ENCODE measurements at places on chromosomes 4 and X.

GRCh38 chr4:5199912-5200311, 148.6 kb downstream of the STK32B start:
- no peak for DNase-seq

- DNase-seq = no peak
These were observed 323.0 kb downstream of the HNRNPD start for GRCh38 chr4:82050796-82051195.

- DNase-seq = no peak
These were observed 590.0 kb downstream of the FSTL5 start for GRCh38 chr4:161573836-161574235.

- DNase-seq = no peak
These were observed 70.9 kb upstream of the FAM9C start for GRCh38 chrX:13115146-13115855.

DNA sequence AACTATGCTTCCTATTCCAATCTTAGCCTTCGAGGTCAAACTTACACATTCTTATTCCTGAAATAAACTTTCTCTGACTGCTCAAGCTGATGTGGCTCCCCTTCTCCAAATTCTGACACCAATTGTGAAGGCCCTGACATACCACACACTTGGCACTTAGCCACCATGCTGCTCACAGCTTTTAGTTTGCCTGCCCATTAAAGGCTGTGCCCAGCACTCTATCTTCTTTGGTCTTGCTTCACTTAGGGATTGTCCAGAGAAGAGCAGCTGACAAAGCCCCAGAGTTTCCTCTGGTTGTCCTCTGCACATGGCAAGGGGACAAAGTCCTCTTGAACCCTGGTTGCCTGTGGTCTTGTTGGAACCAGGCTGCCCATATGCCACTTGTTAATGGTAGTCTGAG, 126.1 kb downstream of the ARHGEF9 start:
- DNase-seq = peak; percentile 18

GRCh38 chr4:1379351-1379781, 26.9 kb downstream of the NKX1-1 start:
- no peak for DNase-seq

DNA sequence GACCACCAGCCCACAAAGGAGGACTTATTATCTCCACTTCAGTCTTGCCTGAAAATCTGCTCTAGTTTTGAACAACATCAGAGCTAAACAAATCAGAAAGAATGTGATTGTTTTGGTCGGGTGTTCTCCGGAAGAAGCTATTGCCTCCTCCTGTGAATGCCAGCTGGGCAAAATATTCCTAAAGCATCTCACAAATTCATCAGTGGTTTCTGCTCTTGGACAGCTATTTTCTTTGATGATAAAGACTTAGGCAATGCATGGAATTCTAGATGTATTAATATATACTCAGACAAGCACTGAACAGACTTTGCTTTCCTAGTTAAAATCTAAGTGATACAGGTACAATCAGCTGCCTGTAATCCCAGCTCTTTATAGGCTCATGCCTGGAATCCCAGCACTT, 71.8 kb downstream of the ASMT start:
- no peak for DNase-seq

- DNase-seq = no peak
These were observed 19.1 kb upstream of the PRRG3 start for GRCh38 chrX:151676196-151676595.

DNA sequence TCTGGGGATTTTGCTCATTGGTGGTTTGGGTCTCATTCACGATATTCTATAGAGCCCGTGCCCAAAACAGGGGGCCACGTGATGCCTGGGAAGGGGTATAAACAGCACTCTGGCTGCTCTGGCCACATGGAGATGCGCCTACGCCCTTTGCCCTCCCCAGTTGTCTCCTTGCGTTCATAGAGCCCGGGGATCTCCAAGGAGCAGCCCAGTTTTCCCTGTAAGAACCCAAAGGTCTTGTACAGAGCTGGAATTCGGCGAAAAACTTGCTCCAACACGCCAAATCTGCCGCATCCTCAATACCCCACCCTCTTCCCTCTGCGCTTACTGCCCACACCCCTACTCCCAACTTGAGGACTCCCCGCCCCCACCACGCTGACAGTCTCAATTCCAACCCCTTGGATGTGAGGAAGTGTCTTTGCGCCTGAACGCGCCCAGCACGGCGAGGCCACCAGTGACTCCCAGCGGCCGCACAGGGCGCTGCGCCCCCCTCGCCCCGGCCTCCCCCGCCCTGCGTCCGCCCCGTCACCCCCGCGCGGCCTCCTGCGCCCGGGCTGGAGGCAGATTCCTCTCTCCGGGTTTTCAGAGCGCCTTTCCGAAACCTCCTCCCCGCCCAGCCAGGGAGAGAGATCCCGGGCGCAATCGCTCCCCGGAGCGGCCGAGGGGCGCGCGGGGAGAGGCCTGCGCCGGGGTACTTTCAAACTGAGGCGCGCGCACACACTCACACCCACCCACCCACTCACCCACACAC, at the start of gene NHS:
TSS of gene NHS (plus strand) at position 582 of the 748 bp plus-strand sequence. CDS start 558 bp downstream, outside the sequence.
- peak; percentile 36 for DNase-seq

GRCh38 chrX:24243188-24243587, 70.7 kb downstream of the SUPT20HL2 start:
- no peak for DNase-seq

- DNase-seq = no peak
These were observed 120.1 kb downstream of the AFF1 start for GRCh38 chr4:87054900-87055299.

- no peak for DNase-seq
These were observed 25.9 kb upstream of the FGFR3 start for GRCh38 chr4:1767061-1767769.

DNA sequence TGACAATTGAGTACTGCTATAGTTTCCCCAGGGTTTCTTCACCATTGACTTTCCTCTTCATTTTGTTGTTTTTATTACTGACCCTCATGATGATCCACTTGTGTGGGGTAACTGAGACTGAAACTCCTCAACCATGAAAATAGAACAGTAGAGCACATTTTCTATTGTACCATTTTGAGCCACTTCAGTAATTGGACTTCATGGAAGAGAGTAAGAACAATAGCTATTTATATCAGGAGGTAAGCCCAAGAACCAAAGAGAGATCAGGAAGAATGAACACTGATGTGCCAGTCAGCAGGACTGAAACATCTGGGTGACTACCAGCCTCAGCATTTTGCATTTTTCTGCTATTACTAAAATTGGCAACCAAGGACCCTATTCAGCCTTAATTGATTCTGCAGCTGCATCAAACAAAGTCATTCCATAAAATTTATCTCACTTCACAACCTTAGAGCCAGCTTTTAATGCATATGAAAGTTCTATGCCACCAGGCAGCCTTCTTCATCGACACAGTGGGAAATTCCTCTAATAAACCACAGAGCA, 151.4 kb downstream of the BANK1 start:
- DNase-seq = no peak

GRCh38 chrX:130419263-130419662, 17.5 kb downstream of the RBMX2 start:
- DNase-seq = no peak

DNA sequence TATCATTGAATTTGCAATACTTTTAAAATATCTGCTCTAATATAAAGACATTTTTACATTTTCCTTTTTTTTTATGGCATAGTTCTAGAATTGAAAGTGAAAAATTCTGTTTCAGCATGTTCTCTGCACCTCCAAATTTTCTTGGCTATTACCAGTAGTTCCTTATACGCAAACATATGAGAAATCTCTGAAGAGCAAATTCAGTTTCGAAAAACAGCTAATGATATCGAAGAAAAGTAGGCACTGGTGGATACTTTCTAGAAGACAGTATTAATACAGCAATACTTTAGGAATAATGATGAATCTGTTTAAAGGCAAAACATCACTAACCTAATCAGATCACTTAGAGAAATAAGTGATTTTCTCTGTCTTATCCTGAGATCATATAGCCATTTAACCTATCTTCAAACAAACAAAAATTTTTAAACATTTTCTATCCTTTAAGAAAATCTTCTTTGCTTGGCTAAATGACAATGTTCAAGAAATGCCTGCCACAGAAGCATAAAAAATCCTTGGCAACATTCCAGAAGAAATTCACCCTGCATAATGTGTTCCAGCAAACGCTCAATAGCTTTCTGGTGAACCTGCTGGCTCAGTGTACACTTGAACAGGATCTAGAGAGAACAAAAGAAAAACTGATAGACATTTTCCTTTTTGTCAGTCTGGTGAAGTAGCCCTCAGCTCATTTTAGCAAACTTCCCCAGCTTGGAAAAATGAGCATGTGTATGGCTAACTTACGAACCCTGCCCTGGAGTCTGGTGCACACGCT, 51.2 kb upstream of the KLF3 start:
- no peak for DNase-seq

DNA sequence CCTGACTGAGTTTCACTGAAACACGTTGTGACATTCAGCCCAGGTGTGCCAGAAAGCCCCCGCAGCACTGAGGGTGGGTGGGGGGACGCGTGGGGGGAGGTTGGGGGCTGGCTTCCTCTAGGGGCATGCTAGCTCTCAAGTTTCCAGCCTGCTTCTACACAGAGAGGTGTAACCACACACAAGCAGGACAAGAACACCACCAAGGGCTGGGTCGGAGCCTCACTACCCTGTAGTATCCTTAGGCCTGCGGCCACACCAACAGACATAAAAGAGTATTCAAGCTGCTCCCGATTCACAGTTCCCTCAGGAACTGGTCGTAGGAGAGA, 1.8 kb downstream of the USP46 start:
- DNase-seq = no peak

DNA sequence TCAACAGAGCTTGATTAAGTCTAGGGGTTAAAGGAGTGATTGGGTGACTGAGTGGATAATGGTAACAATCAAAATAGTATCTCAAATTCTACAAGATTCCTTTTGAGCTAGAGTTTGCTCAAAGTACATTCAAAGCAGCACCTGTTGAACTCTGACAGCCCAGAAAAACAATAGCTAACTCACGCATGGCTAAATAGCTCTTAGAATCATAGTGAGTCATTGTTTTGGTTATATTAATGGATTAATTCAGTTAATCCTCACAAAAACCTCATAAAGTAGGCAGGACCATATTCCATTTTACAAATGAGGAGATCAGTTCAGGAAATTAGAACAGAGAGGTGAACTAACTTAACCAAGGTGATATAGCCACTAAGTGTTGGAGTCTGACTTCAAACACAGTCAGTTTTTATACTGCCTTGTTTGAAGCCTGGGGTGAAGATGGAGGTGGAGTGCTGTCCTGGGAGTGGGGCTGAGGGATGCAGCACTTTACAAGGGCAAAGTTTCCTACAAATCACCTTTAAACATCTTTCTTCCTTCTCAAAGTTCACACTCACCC, 35.9 kb upstream of the PPM1K start:
- DNase-seq = no peak

DNA sequence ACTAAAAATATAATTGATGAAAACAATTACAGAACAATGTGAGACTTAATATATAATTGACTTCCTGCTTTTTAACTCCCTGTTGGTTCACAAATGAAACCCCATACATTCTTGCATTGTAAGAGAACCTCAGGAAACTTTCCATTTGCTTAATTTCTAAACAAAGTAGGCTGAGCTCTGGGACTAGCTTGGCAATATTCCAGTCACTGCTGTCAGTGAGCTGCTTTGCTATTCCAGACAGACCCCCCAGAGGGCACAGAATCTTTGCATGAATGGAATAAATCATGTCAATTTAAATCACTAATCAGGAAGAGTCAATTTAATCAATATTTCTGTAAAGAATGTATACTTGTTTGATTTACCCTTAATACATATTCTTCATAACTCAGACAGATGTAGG, 110.6 kb downstream of the NEXMIF start:
- no peak for DNase-seq

GRCh38 chr4:2742081-2742822, 13.9 kb downstream of the TNIP2 start:
- no peak for DNase-seq

DNA sequence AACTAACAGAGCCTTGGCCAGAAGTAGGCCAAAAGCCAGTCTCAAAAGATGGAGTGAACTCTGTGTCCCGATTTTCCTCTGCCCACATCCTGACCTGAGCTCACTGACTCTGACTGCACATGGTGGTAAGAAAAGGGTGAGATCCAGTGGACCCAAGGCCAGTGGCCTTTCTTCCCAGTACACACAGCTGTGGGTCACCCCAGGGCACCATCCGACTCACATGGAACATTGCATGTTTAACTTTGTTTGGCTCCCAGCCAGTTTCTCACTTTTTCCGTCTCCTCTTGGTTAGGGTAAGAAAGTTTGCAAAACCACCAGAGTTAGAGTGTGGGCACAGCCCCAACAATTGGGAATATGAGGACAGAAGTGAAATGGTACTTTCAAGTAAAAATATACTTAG, 69.8 kb downstream of the GAB1 start:
- peak; percentile 24 for DNase-seq

DNA sequence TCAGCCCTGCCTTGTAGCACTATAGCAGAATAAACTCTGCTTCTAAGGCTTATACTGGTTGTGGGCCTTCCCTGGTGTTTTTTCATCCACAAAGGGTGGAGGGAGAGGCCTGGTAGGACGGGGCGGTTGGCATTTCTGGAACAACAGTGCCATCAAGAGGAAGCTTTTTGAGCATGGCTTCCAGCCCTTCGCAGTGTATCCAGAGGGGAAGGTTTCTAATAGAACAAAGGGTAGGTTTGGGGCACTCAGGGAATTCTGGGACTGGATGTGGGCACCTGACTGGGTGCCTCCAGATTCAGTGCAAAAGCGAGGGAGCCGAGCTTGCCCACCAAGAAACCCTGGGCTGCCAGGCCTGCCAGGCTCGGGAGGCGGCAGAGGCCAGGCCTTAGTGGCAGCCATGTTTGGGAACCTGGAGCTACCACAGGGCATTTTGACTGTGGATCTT, 229.6 kb upstream of the AGTR2 start:
- peak; percentile 90 for DNase-seq

GRCh38 chr4:2248821-2249261, 6.9 kb upstream of the HAUS3 start:
- DNase-seq = no peak

GRCh38 chr4:134174271-134174670, 27.3 kb downstream of the PABPC4L start:
- no peak for DNase-seq

- no peak for DNase-seq
These were observed 235.1 kb upstream of the HCCS start for GRCh38 chrX:10875995-10876394.

GRCh38 chrX:69374569-69374968, 129.6 kb upstream of the NALF2 start:
- DNase-seq = no peak

- peak; percentile 69 for DNase-seq
These were observed 8.6 kb downstream of the NOP14 start for GRCh38 chr4:2954358-2955185.

DNA sequence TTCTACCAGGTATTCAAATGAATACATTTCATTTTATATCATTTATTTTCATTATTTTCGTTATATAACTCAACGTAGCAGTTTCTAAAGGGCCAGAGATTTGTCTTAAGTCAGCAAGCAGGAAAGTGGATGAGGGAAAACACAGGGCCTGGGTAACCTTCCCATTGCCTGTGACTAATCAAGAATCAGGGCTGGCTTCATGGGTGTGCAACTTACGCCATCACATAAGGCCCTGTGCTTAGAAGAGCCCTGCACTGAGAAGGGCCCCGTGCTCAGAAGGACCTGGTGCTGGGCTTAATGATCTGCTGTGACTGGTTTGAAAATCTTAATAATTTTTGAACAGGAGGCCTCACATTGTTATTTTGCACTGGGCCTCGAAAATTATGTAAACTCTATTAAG, 65.4 kb upstream of the FAM9C start:
- no peak for DNase-seq
